Osteocyte (in vitro differentiated cells): ENCODE measurements at places on chromosomes 16 and 17. TPM values are rescaled to one million over a fixed set of nuclear protein-coding genes. Genes with fewer than 3 reads are reported as not detected.

Gene KRTAP4-12
- not detected in 2 replicates for total RNA-seq

Gene KCNG4
- total RNA-seq: not detected in 2 replicates

Gene SEZ6
- total RNA-seq: not detected in 2 replicates

Gene DHX58
- total RNA-seq: 2.3 and 2.4 TPM in 2 replicates

Gene ADAP2
- total RNA-seq: 0.31 and 0.62 TPM in 2 replicates

Gene P2RX5
- 0.34 and 0.43 TPM in 2 replicates for total RNA-seq

Gene KRT20
- total RNA-seq: not detected in 2 replicates

Gene KRT17
- total RNA-seq: 40.5 and 43.2 TPM in 2 replicates

Gene KRTAP2-1
- not detected in 2 replicates for total RNA-seq

Gene FOXC2
- total RNA-seq: 91.8 and 93.4 TPM in 2 replicates

Gene MEIOB
- total RNA-seq: 0.63 and 1.2 TPM in 2 replicates

DNA sequence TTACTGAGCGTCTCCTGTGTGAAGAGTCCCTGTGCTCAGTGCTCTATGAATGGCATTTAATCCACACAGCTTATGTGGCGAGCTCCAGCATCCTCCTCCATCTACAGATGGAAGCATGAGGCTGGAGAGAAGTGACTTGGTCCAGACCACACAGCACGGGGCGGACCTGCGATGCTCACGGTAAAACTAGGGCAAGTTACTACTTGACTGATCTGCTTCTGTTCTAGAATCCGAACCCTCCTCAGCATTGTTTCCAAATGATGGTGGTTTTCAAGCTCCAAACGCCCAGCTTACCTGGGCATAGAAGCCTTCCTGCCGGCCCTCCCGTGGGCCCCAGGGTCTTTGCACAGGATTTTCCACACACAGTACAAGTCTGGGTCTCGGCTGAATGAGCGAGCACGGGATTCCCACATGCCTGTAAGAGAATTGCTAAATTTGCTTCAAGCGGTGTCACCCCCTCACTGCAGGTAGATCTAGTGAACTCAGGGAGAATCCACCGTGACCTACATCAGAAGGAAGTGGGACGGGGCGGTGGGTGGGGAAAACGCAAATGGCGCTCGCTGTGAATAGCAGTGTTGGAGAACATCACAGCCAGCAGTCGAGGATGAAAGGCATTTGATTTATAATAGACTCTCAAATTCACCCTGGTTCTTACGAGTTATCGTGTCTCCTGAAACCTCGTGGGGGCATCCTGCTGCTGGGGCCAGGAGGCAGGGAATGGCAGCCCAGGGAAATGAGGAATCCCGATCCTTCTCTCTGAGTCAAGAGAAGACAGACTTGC is 101.1 kb downstream of the CMIP start:
- no peak overlapping the region for H3K4me3 ChIP-seq
- peaks cover 44% of the 10 kb centered on the region for H3K4me1 ChIP-seq
- H3K27ac ChIP-seq: no peak overlapping the region

- H3K27ac ChIP-seq: no peak overlapping the region
- H3K4me3 ChIP-seq: no peak overlapping the region
- no peaks in the 10 kb centered on the region for H3K27me3 ChIP-seq
- H3K36me3 ChIP-seq: peaks cover 25% of the 10 kb centered on the region
- H3K4me1 ChIP-seq: no peaks in the 10 kb centered on the region
Observed at GRCh38 chr16:68351991-68352431, 41.2 kb downstream of the PRMT7 start.

DNA sequence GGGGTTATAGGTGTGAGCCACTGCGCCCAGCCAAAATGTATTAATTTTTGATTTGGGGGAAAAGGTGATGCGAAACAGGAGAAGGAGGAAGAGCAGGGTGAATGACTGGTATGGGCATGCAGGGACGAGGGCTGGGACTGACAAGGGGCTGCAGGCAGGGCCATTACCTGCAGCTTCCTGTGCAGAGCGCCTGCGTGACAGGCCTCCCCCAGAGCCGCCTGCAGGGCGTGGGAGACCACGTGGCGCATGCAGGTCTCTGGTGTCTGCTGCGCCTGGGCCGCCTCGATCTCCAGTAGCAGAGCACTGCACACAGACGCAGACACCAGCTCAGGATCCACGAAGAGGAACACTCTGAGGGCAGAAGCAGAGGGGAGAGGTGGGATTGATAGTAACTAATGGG is 32.4 kb downstream of the PIK3R6 start:
- H3K4me1 ChIP-seq: no peaks in the 10 kb centered on the region
- peaks cover 11% of the 10 kb centered on the region for H3K27me3 ChIP-seq
- H3K4me3 ChIP-seq: no peak overlapping the region
- no peaks in the 10 kb centered on the region for H3K36me3 ChIP-seq

DNA sequence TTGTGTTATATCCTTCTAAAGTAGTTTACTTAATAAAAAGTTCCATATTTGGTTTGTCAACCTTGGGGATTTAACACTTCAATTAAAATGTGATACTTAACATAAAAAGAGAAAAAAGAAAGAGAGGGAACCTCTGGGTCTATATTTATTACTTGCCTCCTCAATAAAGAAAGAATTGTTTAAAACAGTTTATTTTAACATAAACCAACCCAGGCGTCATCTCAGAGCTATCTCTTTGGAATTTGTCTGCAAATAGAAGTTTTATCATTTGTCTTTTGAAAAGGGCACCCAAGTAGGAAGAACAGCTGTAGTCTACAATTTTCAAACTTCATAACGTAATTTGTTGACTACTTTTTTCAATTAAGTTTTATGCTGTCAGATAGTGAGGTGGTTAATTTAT is 364.1 kb downstream of the KCNJ2 start:
- H3K27ac ChIP-seq: no peak overlapping the region
- no peaks in the 10 kb centered on the region for H3K36me3 ChIP-seq
- H3K4me3 ChIP-seq: no peak overlapping the region
- no peaks in the 10 kb centered on the region for H3K4me1 ChIP-seq

GRCh38 chr17:61469949-61470348 is 17.7 kb downstream of the TBX4 start:
- no peak overlapping the region for H3K27ac ChIP-seq
- H3K4me3 ChIP-seq: no peak overlapping the region
- H3K36me3 ChIP-seq: no peaks in the 10 kb centered on the region
- no peak for DNase-seq
- H3K4me1 ChIP-seq: peaks cover 4% of the 10 kb centered on the region

DNA sequence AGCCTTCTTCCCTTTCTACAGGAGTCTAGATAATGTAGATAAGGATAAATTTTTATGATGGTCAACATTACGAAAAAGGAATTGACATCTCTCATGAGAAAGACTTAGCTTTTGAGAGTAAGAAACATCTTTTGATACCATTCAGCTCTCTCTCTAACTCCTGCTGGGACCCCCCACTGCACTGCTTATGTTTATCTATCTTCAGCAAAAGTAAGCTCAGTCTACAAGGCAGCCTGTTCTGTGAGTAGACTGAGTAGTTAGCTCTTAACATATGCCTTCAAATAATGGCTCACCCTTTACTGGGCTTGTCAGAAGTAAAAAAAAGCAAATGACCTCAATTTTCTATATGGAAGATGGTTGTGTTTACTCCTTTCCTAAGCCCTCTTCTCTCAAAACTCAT is 372.2 kb upstream of the CDH11 start:
- H3K4me1 ChIP-seq: no peaks in the 10 kb centered on the region
- H3K4me3 ChIP-seq: no peak overlapping the region
- no peak overlapping the region for H3K27ac ChIP-seq
- H3K36me3 ChIP-seq: no peaks in the 10 kb centered on the region

GRCh38 chr17:27668488-27668823 is 37.5 kb downstream of the LGALS9 start:
- peaks cover under 1% of the 10 kb centered on the region for H3K27me3 ChIP-seq
- no peaks in the 10 kb centered on the region for H3K36me3 ChIP-seq
- no peaks in the 10 kb centered on the region for H3K4me1 ChIP-seq
- H3K4me3 ChIP-seq: no peak overlapping the region

GRCh38 chr16:21222495-21223337 is 10.8 kb upstream of the ANKS4B start:
- H3K27me3 ChIP-seq: peaks cover 47% of the 10 kb centered on the region
- peak; percentile 3 for DNase-seq
- no peak overlapping the region for H3K4me3 ChIP-seq
- no peaks in the 10 kb centered on the region for H3K4me1 ChIP-seq
- H3K36me3 ChIP-seq: no peaks in the 10 kb centered on the region

DNA sequence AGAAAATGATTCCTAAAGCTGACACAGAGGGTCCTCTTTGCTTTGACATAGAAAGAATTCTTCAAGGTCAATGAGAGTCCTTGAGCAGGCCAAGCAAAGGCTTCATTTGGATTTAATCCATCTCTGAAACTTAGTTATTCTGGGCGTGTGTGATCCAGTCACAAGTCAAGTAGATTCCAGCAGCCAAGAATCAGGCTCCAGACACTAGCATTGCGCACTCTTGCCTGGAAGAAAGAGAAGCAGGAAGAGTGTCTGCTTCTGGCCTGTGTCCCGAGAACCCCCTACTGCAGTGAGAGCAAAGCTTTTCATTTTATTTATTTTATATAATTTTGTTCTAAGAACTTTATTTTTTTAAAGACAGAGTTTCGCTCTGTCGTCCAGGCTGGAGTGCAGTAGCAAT is 88.2 kb upstream of the CACNG5 start:
- no peak for DNase-seq
- no peaks in the 10 kb centered on the region for H3K27me3 ChIP-seq
- no peaks in the 10 kb centered on the region for H3K4me1 ChIP-seq
- no peak overlapping the region for H3K27ac ChIP-seq
- peaks cover 36% of the 10 kb centered on the region for H3K36me3 ChIP-seq

GRCh38 chr16:79982361-79982760 is 381.8 kb upstream of the MAF start:
- H3K27ac ChIP-seq: no peak overlapping the region
- no peak overlapping the region for H3K4me3 ChIP-seq
- H3K27me3 ChIP-seq: peaks cover 14% of the 10 kb centered on the region
- no peak for DNase-seq
- H3K36me3 ChIP-seq: no peaks in the 10 kb centered on the region

DNA sequence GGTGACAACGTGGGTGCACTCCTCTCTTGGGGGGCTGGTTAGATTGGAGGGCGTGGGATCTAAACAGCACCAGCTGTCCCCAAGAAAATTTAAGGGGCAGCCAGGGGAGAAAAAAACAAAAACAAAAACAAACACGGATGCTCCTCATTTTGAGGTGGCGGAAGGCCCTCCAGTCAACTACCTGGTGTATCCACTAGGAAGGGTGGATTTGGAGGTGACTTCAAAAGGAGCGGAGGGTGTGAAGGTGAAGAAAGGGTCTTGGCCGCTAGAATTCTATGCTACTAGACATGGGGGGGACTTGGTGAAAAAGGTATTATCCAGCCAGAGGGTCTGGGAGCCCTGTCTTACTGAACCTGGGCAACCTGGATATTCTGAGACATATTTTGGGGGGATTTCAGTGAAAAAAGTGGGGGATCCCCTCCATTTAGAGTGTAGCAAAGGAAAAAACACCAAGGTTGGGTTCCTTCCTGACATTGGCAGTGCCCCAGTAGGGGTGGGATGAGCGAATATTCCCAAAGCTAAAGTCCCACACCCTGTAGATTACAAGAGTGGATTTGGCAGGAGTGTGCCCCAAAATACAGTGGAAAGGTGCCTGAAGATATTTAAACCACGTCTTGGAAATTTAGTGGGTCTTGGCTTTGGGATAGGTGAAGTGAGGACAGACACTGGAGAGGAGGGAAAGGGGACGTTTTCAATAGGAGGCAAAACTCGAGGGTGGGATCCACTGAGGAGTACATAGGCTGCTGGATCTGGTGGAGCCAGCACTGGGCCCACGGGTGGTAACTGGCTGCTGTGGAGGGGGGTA is 454 bp upstream of the FGF11 start:
- DNase-seq: no peak
- peaks cover 2% of the 10 kb centered on the region for H3K36me3 ChIP-seq
- H3K27me3 ChIP-seq: peaks cover 36% of the 10 kb centered on the region
- no peak overlapping the region for H3K27ac ChIP-seq

- H3K27ac ChIP-seq: no peak overlapping the region
- H3K4me3 ChIP-seq: no peak overlapping the region
- no peaks in the 10 kb centered on the region for H3K36me3 ChIP-seq
- DNase-seq: no peak
- H3K4me1 ChIP-seq: peaks cover 5% of the 10 kb centered on the region
Observed at GRCh38 chr17:1947229-1947742, 77.8 kb downstream of the RTN4RL1 start.

DNA sequence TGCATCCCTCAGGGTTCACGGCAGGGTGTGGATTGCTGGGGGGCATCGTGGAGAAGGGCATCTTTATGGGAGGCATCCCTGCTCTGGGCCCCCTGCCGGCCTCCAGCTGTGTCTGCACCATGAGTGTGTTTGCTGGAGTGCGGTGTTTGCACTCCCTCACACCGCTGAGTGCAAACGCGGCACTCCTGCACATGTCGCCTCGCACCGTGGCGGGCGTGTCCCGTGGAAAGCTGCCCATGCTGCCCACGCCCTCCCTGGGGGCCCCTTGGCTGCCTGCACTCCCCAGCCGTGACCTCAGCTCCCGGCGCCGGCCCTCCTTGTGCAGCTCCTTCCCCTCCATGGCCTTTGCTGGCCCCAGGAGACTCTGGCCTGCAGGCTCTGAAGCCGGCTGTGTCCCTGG is 74.6 kb upstream of the ZNF750 start:
- DNase-seq: no peak
- peaks cover 14% of the 10 kb centered on the region for H3K36me3 ChIP-seq
- peaks cover 3% of the 10 kb centered on the region for H3K4me1 ChIP-seq
- no peak overlapping the region for H3K4me3 ChIP-seq
- no peaks in the 10 kb centered on the region for H3K27me3 ChIP-seq

GRCh38 chr16:19559242-19559910 is 3.9 kb downstream of the VPS35L start:
- peaks cover 20% of the 10 kb centered on the region for H3K4me1 ChIP-seq
- no peak overlapping the region for H3K27ac ChIP-seq
- H3K4me3 ChIP-seq: no peak overlapping the region
- peaks cover 9% of the 10 kb centered on the region for H3K36me3 ChIP-seq

GRCh38 chr16:84893849-84894599 is 74.2 kb downstream of the CRISPLD2 start:
- H3K4me1 ChIP-seq: peaks cover 1% of the 10 kb centered on the region
- no peak for DNase-seq
- H3K36me3 ChIP-seq: no peaks in the 10 kb centered on the region
- no peak overlapping the region for H3K4me3 ChIP-seq
- no peaks in the 10 kb centered on the region for H3K27me3 ChIP-seq

- DNase-seq: no peak
- H3K27ac ChIP-seq: no peak overlapping the region
- H3K4me1 ChIP-seq: no peaks in the 10 kb centered on the region
- H3K27me3 ChIP-seq: no peaks in the 10 kb centered on the region
- H3K36me3 ChIP-seq: peaks cover 25% of the 10 kb centered on the region
- no peak overlapping the region for H3K4me3 ChIP-seq
Observed at GRCh38 chr16:53609536-53609935, 94.1 kb downstream of the RPGRIP1L start.

DNA sequence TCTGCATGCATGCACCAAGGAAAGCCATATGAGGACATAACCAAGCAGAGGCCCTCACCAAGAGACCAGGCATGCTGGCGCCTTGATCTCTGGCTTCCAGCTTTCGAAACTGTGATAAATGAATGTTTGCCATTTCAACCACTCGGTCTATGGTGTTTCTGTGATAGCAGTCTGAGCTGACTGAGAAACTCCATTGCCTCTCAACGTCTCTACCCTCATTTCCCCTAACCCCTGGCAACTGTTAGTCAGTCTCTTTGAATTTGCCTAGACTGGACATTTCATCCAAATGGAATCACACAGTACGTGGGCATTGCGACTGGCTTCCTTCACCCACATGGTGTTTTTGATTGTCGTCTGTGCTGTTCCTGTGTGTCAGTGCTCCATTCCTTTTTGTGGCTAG is 88.0 kb upstream of the MPHOSPH6 start:
- no peak overlapping the region for H3K4me3 ChIP-seq
- peaks cover 41% of the 10 kb centered on the region for H3K27me3 ChIP-seq

GRCh38 chr17:29070781-29071180 is 27.8 kb downstream of the PIPOX start:
- no peak for DNase-seq
- H3K36me3 ChIP-seq: no peaks in the 10 kb centered on the region
- no peak overlapping the region for H3K27ac ChIP-seq
- H3K4me1 ChIP-seq: no peaks in the 10 kb centered on the region
- peaks cover 14% of the 10 kb centered on the region for H3K27me3 ChIP-seq
